ENCODE measurements at places on chromosomes 16 and 17.

GRCh38 chr16:75230471-75231110 is 11.8 kb downstream of the CTRB1 start:
- no peak for DNase-seq

- DNase-seq: no peak
Measured at GRCh38 chr17:57104461-57105175, 19.6 kb downstream of the AKAP1 start.

GRCh38 chr16:56848955-56849689 is 15.9 kb upstream of the SLC12A3 start:
- no peak for DNase-seq

DNA sequence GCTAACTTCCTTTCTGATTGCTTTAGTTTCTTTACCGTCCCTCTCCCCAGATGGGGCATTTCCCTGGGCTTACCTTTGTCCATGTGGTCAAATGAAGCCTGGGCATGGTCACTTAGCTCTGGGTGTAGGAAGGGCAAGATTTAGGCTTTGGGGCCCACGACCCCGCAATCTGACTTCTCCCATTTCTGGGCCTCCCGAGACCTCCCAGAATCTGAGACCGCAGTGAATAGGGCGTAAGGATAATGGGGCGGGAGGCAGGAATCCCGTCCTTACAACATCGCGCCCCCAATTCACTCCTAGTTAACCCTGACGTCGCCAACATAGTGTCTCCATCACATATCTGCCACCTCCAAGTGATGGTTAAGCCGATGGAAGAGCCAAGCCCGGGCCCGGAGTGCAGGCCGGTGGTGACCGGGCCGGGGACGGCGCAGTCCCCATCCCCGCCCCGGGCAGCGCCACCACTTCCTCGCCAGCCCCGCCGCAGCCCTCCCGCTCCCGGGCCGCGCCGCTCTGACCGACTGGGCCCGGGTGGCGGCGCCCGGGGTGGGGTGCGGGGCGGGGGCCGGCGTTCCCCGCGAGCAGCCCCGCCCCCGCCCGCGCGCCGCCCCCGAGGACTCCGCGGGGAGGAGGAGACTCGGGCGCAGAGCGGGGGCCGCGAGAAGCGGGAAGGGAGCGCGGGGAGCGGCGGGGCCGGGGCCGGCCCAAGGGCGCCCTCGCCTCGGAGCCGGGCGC is at the start of gene RHBDL3:
Gene RHBDL3 (plus strand): TSS at position 641 of the 732 bp plus-strand sequence. CDS start 358 bp downstream, outside the sequence.
- DNase-seq: no peak

DNA sequence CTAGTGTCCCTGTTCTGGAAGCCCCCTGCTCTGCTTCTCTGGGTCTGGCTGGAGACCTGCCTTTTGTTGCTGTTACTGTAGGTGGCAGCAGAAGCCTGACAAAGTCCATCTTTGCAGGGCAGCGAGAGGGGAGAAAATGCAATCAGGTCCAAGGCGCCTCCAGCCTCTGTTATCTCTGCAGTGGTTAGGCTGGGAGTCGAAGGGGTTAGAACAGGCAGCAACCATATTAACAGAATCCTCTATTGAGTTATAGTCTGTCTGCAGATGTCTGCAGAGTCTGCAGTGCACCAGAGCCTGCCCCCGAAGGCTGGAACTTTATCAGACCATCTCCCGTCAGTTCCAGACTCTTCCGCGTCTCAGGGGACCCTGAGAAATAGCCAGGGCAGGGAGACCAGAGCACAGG is 404.9 kb upstream of the EEF2KMT start:
- no peak for DNase-seq

- no peak for DNase-seq
Measured at GRCh38 chr17:42129109-42129837, 6.7 kb downstream of the HSPB9 start.

GRCh38 chr17:74330446-74330845 is 4.4 kb downstream of the KIF19 start:
- DNase-seq: no peak

- DNase-seq: no peak
Measured at GRCh38 chr17:36868777-36869176, 68.5 kb upstream of the LHX1 start.

GRCh38 chr17:44828919-44829522 is 1.1 kb downstream of the GJC1 start:
- no peak for DNase-seq
